Left ventricle myocardium inferior (tissue), 1 donor: ENCODE measurements at places on chromosomes 4 and X. TPM values are rescaled to one million over a fixed set of nuclear protein-coding genes. Genes with fewer than 3 reads are reported as not detected.

The ART3 gene
- total RNA-seq: 105 TPM

The TEX13D gene
- not detected for total RNA-seq

The UCP1 gene
- not detected for total RNA-seq

The SCML1 gene
- 6.8 TPM for total RNA-seq

The XAGE1A gene
- not detected for total RNA-seq

The TREX2 gene
- not detected for total RNA-seq

The NIPAL1 gene
- 0.25 TPM for total RNA-seq

The DUSP9 gene
- not detected for total RNA-seq

The SMIM31 gene
- not detected for total RNA-seq

The VCX gene
- total RNA-seq: not detected

The ATRX gene
- total RNA-seq: 82.2 TPM

The DCK gene
- total RNA-seq: 7.5 TPM

The FABP2 gene
- not detected for total RNA-seq

The TRIM75 gene
- total RNA-seq: not detected

The PORCN gene
- total RNA-seq: 13.6 TPM

The WDR17 gene
- 0.38 TPM for total RNA-seq

The MTNR1A gene
- not detected for total RNA-seq
